ENCODE measurements at places on chromosomes 2 and 18.

DNA sequence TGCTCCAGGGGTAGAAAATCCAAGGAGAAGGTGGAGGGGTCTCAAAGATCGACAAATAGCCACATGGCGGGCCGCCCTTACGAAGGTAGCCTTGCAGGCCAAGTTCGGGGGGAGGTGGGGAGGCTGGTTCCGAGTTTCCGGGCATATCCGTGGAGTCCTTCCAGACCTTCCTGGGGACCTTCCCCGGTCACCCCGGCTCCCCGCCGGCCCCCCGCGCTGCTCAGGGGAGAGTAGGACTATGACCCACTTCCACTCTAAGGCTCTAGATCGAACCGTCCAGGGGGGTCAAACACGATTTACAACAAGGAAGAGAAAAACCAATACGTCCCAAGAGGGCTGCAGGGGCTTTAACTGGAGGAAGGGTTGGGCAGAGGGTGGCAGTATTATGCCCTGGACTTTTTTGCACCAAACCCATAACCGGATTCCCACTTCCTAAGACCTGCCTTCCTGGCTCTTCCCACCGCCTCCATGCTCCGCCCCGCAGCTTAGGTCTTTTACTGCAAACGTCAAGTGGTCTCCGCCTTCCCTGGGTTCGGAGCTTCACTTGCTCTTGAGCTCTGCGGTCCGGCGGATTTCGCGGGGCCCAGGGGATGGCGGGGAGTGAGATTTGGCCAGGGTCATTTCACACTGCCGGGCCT lies 779 bp upstream of the LYPD6 start:
- no peak for DNase-seq

DNA sequence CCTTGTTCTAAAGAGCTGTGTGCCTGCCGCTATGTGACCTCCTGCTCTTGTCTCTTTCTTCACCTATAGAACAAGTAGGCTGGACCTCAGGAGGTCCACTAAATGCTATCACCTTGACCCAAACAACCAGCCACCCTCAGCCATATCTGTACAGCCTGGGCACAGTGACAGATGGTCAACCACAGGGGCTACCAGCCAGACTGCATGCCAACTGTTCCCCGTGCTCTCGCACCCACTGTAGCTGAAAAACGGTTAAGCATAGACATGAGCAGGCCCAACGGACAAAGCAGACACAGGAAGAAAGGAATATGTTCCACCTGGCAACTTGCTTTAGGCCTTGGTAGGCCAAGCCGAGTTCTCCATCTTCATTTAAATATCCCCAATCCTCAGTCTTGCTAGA lies 43.2 kb upstream of the ACAA2 start:
- DNase-seq, result no peak

GRCh38 chr18:63182861-63183260 lies 136.7 kb downstream of the BCL2 start:
- no peak for DNase-seq

- DNase-seq, result no peak
Measured at GRCh38 chr2:198471291-198471690, 666.9 kb downstream of the PLCL1 start.

Data from AG04450 (cell line).